ENCODE measurements at places on chromosomes 2 and 18.

- DNase-seq, result no peak
Observed at GRCh38 chr2:64414736-64415435, 39.1 kb upstream of the LGALSL start.

DNA sequence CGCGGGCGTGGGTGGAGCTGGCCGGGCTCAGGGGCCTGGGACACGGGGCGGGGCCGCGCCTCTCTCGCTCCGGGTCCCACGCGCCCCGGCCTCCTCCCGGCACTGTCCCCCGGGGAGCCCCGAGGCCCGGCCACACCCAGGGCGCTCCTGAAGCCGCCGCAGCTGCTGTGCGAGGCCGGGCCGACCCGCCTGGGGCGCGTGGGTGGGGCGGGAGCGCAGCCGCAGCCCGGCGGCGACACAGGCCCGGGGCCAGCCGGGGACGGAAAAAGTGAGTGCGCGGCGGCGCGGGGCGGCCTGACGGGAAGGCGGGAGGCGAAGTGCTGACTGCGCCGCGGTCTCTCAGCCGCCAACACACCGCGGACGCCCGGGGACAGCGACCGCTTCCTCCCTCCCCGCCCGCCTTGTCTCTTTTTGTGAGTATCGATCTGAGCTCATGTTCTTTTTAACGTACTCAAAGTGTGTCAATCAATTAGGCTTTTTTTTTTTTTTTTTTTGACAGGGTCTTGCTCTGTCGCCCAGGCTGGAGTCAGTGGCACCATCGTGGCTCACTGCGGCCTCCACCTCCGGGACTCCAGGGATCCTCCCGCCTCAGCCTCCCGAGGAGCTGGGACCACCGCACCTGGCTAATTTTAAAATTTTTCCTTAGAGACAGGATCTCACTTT, 14.5 kb downstream of the PDCD1 start:
- peak; percentile 23 for DNase-seq

DNA sequence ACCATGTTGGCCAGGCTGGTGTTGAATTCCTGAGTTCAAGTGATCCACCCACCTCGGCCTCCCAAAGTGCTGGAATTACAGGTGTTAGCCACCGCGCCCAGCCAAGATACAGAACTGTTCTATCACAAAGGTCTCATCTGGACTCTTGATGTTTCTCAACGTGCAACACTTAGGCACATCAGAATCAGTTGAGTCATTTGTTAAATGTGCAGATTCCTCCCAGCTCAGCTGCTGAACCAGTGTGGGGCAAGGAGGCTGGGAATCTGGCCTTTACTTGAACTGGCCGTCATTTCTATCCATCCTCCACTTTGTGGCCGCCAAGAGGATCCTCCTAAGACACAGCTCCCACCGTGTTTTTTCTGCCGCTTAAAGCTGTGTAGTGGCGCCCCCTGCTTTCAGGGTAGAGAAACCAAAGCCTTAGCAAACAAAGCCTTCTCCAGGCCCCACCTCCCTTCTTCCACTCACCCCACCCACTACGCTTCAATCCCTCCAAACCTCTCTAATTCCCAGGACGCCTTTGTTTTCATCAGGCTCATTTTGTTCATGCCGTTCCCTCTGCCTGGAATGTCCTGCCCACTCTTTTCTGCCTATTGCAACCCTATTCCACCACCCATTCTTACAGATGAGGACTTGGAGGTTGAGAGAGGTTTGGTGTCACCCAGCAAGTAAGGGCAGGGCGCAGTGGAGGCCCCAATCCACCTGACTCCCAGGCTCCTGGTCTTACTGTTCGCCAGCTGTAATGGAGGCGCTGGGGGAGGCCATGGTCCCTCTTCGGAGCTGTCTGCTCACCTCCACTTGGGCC, 776 bp upstream of the SPEG start:
- no peak for DNase-seq

GRCh38 chr2:238987352-238987981, 139.6 kb downstream of the TWIST2 start:
- no peak for DNase-seq

- DNase-seq, result no peak
Observed at GRCh38 chr18:77141401-77142118, 9.0 kb upstream of the MBP start.

DNA sequence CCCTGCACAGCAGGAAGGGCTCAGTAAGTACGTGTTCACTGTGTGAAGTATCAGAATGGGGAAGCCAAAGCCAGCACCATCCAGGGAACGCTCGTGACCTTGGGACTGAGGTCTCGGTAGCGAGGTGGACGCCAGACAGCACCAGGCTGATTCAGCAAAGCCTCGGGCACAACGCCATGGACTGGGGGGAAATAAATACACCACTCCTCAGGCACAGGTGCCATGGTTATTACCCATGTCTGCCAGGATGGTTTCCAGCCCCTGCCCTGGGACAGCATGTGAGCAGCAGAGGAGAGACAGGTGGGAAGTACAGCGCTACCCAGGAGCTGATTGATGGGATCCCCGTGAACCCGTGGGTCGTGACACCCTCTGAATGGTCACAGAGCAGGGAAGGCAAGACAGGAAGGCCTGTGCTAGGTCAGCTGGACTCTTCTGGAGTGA, 53.0 kb downstream of the REEP1 start:
- DNase-seq, result no peak

GRCh38 chr2:241014764-241015163, 16.3 kb downstream of the SNED1 start:
- DNase-seq, result no peak

- no peak for DNase-seq
Observed at GRCh38 chr2:196849895-196850294, 40.7 kb upstream of the C2orf66 start.

DNA sequence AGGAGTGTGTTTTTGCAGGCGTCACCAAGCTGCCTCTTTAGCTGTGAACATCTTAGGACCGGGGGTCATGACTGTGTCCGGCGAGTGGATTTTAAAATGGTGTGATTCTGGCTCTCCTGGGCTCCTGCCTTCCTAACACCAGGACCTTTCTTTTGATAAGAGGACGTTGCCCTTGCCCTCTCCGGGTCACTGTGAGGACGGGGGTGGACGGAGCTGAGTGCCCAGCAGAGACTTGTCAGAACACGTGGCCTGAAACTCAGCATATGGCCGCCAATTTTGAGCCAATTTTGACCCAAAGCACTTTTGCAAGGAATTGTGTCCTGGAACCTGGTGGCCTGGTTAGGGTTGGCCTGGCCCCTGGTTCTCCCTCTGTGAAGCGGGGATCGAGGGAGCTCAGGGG, 40.2 kb downstream of the RTP5 start:
- DNase-seq, result no peak

GRCh38 chr2:96664366-96664925, 21.9 kb downstream of the FER1L5 start:
- no peak for DNase-seq

- DNase-seq, result no peak
Observed at GRCh38 chr2:234853729-234854128, 98.1 kb upstream of the SH3BP4 start.

- DNase-seq, result no peak
Observed at GRCh38 chr2:225598426-225598825, 198.9 kb downstream of the NYAP2 start.

DNA sequence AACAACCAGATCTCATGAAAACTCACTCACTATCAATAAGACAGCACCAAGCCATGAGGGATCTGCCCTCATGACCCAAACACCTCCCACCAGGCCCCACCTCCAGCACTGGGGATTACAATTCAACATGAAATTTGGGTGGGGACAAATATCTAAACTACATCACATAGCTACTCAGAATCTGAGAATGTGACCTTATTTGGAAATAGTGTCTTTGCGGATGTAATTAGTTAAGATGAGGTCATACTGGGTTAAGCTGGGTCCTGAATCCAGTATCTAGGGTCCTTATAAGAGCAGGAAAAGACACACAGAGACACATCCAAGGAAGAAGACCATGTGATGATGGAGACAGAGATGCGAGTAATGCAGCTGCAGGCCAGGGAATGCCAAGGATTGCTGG, 27.5 kb upstream of the REEP1 start:
- no peak for DNase-seq

DNA sequence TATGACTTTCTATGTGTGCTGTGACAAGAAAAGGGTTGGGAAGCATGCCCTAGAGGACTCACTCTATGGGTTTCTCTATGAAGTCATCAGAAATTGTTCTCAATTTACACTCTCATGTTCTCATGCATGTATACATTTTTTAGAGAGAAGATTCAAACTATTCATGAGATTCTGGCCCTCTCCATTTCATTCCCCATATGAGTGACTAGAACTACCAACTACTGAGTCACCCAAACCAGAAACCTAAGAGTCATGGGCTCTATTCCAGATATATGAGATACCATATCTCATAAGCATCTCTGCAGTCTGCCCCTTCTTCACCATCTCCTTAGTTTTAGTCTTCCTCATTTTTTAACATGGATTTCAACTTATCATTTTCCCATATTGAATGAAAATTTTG, 87.7 kb downstream of the EXOC6B start:
- DNase-seq, result no peak

GRCh38 chr18:62425465-62426190, 97.2 kb upstream of the ZCCHC2 start:
- DNase-seq, result peak; percentile 81

DNA sequence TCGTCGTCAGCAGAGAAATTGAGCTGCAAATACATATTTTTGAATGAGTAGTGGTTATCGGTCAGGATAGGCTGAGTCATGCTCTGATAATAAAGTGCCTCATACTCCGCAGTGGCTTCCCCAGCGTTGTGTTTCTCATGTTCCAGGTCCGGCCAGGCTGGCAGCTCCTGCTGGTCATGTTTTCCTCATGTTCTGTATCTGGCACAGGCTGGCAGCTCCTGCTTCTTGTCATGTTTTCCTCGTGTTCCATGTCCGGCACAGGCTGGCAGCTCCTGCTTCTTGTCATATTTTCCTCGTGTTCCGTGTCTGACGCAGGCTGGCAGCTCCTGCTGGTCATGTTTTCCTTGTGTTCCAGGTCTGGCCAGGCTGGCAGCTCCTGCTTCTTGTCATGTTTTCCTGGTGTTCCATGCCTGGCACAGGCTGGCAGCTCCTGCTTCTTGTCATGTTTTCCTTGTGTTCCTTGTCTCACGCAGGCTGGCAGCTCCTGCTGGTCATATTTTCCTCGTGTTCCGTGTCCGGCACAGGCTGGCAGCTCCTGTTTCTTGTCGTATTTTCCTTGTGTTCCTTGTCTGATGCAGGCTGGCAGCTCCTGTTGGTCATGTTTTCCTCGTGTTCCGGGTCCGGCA, 148.9 kb downstream of the ATP9B start:
- DNase-seq, result no peak

- DNase-seq, result no peak
Observed at GRCh38 chr2:124797049-124797448, 772.0 kb downstream of the CNTNAP5 start.

DNA sequence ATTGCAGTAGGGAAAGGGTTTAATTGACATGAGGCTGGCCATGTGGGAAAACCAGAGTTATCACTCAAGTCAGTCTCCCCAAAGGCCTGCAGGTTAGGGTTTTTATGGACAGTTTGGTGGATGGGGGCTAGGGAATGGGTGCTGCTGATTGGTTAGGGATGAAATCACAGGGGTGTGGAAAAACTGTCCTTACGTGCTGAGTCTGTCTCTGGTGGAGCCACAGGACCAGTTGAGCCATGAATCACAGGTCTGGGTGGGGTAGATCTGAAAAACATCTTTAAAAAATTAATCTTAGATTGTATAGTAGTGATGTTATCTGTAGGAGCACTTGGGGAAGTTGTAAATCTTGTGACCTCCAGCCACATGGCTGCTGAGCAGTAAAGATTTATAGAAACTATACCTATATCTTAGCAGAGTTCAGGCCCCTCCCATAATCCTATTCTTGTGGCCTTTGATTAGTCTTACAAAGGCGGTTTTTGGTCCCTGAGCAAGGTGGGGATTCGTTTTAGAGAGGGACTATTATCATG, 139.6 kb downstream of the COMMD1 start:
- no peak for DNase-seq

- no peak for DNase-seq
Observed at GRCh38 chr2:215831296-215831913, 181.9 kb downstream of the MREG start.

- DNase-seq, result no peak
Observed at GRCh38 chr2:71849607-71850305, 297.9 kb downstream of the CYP26B1 start.

- DNase-seq, result no peak
Observed at GRCh38 chr2:46510598-46511177, 31.3 kb downstream of the TMEM247 start.

GRCh38 chr18:56715121-56715520, 64.0 kb downstream of the WDR7 start:
- no peak for DNase-seq

GRCh38 chr2:80519121-80519643, 214.6 kb upstream of the LRRTM1 start:
- no peak for DNase-seq

DNA sequence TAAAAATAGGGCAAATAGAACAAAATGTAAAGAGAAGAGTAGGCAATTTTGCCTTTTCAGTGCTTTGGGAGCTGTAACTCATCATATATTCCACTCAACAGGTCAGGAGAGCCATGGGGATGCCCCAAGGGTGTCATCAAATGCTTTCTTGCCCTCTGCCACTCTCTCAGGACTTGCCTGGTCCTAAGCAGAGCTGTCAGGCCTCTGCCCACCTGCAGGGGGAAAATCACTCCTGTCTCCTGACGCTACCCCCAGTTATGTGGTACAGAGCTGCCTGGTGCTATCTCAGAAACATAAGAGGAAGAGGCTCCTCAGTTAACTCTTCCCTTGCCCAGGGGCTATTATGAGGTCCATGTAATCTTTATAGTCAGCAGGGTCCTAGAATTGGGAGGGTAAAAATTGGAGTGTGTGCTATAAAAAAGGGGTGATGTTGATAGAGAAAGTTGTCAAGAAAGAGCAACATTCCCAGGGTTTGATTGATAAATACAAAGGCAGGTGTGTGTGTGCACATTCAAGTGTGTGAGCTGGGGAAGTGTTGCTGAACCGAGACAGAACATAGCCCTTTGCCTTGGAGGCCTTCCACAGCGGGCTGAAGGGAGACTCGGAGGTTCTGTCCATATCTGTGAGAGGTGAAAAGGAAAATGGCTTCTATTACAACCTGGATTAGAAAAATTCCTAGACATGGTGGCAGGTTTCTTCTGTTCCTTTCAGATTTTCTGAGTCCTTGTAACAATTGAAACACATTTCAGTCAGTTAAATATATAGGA, 25.4 kb downstream of the PTPRM start:
- no peak for DNase-seq

GRCh38 chr18:37586656-37587225, 21.1 kb upstream of the CELF4 start:
- no peak for DNase-seq

GRCh38 chr2:159157361-159158209, 128.9 kb downstream of the WDSUB1 start:
- no peak for DNase-seq

DNA sequence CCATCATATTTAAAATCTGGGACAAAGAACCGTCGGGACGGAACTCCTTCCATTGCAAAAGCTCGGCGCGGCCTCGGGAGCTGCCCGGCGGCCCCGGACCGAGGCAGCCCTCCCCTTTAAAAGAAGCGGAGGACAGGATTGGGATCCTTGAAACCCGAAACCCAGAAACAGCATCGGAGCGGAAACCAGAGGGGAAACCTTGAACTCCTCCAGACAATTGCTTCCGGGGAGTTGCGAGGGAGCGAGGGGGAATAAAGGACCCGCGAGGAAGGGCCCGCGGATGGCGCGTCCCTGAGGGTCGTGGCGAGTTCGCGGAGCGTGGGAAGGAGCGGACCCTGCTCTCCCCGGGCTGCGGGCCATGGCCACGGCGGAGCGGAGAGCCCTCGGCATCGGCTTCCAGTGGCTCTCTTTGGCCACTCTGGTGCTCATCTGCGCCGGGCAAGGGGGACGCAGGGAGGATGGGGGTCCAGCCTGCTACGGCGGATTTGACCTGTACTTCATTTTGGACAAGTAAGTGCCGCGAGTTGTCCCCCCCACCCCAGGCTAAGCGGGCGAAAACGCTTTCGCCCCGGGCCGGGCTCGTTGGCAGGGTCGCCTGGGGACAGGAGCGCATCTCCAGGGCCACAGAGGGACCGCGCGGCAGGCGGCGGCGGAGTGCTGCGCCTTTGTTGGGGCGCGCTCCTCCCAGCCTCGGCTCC, at the start of gene ANTXR1:
Gene ANTXR1, plus strand, starts transcription at position 38 of the 698 bp plus-strand sequence. Its CDS starts 321 bp downstream, at position 359.
- DNase-seq, result peak; percentile 22

All from NCI-H2081 (cell line).